ENCODE measurements at places on chromosomes 12 and 14. TPM values are rescaled to one million over a fixed set of nuclear protein-coding genes. Genes with fewer than 3 reads are reported as not detected.

The BMAL2 gene
- 8.0 TPM for total RNA-seq

The GALC gene
- total RNA-seq, result 19.9 TPM

The LRIG3 gene
- total RNA-seq, result 24.5 TPM

The BDKRB1 gene
- total RNA-seq, result not detected

The TGFB3 gene
- 5.5 TPM for total RNA-seq

The SALL2 gene
- total RNA-seq, result 164 TPM

The GDF3 gene
- not detected for total RNA-seq

The EXOC3L4 gene
- not detected for total RNA-seq

DNA sequence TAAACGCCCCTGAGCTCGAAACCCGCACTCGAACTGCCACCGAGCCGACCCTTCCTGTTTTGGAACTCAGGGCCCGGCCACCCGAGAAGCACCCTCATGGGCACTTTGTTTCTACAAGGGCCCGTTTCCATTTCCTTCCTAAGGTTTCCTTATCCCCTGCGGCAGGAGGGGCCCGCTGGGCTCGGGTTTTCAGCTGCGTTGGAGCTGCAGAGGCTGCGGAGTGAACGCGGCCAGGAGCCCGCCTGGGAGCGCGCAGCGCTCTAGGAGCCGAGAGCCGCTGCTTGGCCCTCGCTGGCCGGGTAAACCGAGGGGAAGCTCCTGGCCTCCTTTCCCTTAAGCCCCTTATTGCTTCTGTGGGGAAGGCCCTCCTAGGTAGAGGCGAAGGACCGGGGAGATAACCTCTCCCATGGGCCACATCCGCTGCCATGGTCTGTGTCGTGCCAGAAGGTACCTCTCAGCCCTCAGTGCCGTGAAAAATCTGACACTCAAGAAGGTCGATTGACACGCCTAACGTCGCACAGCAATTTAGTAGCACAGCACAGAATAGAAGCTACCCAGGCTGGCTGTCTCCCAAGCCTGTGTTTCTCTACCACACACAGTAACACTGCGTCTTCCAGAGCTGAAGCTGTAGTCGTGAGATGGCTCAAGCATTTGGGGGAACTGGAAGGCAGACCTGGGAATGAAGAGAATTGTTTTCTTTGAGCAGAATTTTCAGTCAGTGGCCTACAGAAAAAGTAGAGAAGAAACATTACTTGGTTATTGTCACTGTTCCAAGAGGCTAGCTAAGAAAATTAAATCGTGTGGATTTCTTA is 12.9 kb upstream of the CALM1 start:
- peaks cover 14% of the 10 kb centered on the region for H3K4me1 ChIP-seq
- no peak overlapping the region for H3K4me3 ChIP-seq
- H3K27me3 ChIP-seq, result no peaks in the 10 kb centered on the region
- H3K36me3 ChIP-seq, result no peaks in the 10 kb centered on the region
- DNase-seq, result peak; percentile 37
- no peak overlapping the region for H3K27ac ChIP-seq

DNA sequence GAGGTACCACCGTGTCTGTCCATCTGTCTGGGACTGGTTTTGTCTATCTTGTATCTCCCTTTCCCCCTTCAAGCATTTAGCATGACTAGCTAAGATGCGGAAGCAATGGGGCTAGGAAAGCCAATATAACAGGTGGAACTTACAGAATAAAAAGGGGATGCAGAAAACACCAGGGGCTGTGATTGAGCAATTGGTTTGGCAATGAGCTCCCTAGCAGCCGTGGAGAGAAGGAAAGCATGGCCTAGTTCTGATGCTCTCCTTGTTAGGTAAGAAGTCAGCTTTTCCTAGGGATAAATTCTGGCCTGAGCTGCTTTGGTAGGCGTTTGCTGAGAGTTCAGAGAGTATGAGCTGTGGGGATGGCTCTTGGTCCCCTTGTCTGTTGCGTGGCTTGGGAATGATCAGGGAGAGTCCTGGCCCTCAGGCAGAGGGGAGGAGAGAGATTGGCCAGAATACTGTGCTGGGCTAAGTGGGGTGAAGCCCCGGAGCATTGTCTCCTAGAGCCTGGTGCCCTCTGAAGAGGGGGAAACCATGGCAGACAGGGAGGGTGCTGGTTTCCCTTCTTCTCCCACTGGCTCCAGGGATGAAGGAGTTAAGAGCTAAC is 7.1 kb downstream of the SETD1B start:
- no peaks in the 10 kb centered on the region for H3K27me3 ChIP-seq
- peaks cover 6% of the 10 kb centered on the region for H3K36me3 ChIP-seq
- H3K4me3 ChIP-seq, result peak overlapping the region; percentile 85
- no peak for DNase-seq
- no peak overlapping the region for H3K27ac ChIP-seq
- peaks cover 41% of the 10 kb centered on the region for H3K4me1 ChIP-seq

GRCh38 chr14:75068294-75069120 is 934 bp upstream of the ZC2HC1C start:
- H3K4me1 ChIP-seq, result peaks cover 15% of the 10 kb centered on the region
- DNase-seq, result no peak
- no peaks in the 10 kb centered on the region for H3K27me3 ChIP-seq
- H3K36me3 ChIP-seq, result no peaks in the 10 kb centered on the region
- H3K27ac ChIP-seq, result no peak overlapping the region

DNA sequence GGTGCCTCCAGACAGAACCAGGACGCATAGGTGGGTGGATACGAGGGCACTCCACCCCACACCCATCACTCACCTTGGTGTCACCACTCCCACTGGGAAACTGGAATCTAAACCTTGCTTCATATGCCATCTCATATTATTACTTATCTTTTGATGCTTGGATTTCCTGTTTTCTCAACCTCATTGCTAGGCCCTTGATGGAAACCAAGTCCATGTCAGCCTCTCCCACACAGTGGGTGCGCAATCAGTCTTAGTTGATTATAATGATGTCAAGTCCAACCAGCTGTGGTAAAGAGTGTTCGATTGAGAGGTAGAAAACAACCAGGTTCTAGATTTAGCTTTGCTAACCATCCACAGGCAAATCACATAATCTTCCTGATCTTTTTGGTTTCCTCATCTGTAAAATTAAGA is 584 bp upstream of the DDHD1 start:
- peaks cover 26% of the 10 kb centered on the region for H3K4me1 ChIP-seq

- H3K27me3 ChIP-seq, result peaks cover 4% of the 10 kb centered on the region
- H3K4me1 ChIP-seq, result peaks cover 40% of the 10 kb centered on the region
- DNase-seq, result no peak
- no peak overlapping the region for H3K4me3 ChIP-seq
- H3K36me3 ChIP-seq, result no peaks in the 10 kb centered on the region
Measured at GRCh38 chr12:13193505-13194231, 2.9 kb upstream of the EMP1 start.

- H3K4me1 ChIP-seq, result no peaks in the 10 kb centered on the region
- H3K36me3 ChIP-seq, result peaks cover 15% of the 10 kb centered on the region
- no peak overlapping the region for H3K4me3 ChIP-seq
- no peaks in the 10 kb centered on the region for H3K27me3 ChIP-seq
- no peak overlapping the region for H3K27ac ChIP-seq
Measured at GRCh38 chr12:879641-880040, 69.9 kb downstream of the RAD52 start.

GRCh38 chr12:46874642-46875041 is 48.8 kb upstream of the SLC38A4 start:
- peaks cover 4% of the 10 kb centered on the region for H3K27me3 ChIP-seq
- H3K36me3 ChIP-seq, result no peaks in the 10 kb centered on the region
- no peak overlapping the region for H3K27ac ChIP-seq
- DNase-seq, result no peak
- no peak overlapping the region for H3K4me3 ChIP-seq
- H3K4me1 ChIP-seq, result no peaks in the 10 kb centered on the region

DNA sequence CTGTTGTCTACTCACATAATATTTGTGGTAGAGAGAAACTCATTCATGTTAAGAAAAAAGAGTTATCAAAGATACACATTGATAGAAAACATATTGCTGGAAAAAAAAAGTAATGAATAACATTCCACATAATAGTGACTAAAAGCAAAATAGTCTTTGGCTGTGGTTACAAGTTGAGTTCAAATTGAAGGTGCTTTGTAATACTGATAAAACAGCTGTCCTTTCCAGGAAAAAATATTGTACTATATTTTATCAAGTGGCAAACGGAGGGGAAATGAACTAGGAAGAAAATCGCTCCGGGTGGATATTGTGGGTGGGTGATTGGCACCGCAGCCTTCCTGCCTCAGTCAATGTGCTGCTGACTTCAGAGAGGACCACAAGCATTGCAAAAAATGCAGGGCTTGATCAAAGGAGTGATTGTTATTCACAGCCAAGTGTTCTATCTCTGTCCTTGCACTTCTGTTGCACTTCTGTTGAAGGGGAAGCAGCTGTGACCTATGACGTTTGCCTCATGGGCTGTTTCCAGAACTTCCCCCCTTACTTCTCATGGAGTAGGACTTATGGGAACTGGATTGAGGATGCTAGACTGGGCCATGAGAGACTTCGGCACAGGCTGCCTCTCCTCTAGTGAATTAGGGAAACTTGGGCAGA is 114.4 kb downstream of the VRK1 start:
- H3K27ac ChIP-seq, result peak overlapping the region; percentile 7
- no peak for DNase-seq
- H3K36me3 ChIP-seq, result peaks cover 32% of the 10 kb centered on the region

DNA sequence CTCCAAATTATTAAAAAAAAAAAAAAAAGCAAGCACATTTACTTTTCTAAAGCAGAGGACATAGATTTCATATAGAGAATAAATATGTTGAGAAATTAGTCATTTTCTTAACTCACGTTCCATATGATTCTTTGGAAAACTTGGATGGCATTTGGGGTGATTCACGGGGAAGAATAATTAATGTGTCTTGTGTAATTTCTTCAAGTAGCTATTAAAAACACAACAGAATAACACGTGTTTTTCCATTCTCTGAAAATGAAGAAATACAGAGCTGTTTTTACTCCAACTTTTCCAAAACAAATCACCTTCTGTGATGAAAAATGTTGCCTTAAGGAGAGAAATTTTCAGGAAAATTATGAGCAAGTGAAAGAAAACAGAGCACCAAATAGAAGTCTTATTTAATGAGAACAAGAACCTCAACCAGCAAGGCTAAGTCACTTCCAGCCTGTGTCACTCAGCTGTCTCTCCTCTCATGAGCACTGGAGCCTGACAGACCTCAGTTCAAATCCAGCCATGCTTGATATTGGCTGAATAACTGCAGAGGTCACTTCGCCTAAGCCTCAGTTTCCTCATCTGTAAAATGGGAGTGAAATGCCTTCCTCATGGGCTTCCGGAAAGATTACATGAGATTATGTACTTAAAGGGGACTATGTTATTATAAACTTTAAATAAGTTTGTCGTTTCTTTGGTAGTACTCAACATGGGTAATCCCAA is 42.8 kb upstream of the NUAK1 start:
- no peak overlapping the region for H3K27ac ChIP-seq
- H3K27me3 ChIP-seq, result no peaks in the 10 kb centered on the region
- no peak for DNase-seq
- no peak overlapping the region for H3K4me3 ChIP-seq
- peaks cover 32% of the 10 kb centered on the region for H3K4me1 ChIP-seq
- H3K36me3 ChIP-seq, result no peaks in the 10 kb centered on the region

GRCh38 chr14:99728981-99729451 is 44.9 kb downstream of the CYP46A1 start:
- H3K4me1 ChIP-seq, result peaks cover 4% of the 10 kb centered on the region
- H3K4me3 ChIP-seq, result no peak overlapping the region
- H3K27me3 ChIP-seq, result no peaks in the 10 kb centered on the region
- no peak for DNase-seq
- no peaks in the 10 kb centered on the region for H3K36me3 ChIP-seq

- H3K36me3 ChIP-seq, result no peaks in the 10 kb centered on the region
- peaks cover 19% of the 10 kb centered on the region for H3K4me1 ChIP-seq
- no peak overlapping the region for H3K4me3 ChIP-seq
- DNase-seq, result no peak
- no peaks in the 10 kb centered on the region for H3K27me3 ChIP-seq
Measured at GRCh38 chr12:67038486-67038885, 230.7 kb upstream of the CAND1 start.

DNA sequence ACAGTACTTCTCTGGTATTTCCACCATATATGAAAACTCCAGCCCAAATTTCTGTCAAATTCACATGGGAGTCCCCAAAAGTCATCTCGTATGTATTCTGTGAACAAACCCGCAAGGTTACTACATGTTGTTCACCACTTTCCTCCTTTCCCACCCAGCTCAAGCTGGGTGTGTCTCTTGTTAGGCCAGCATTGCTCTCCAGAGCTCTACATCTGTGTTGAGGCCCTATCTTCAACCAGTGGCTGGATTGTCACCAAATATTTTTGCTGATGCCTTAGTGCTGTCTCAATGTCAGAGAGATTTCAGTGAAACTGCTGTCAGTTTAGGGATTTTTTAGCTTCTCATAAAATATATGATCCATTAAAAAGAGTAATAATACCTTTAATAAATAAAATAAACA is 230.9 kb downstream of the BTG1 start:
- no peak for DNase-seq
- H3K36me3 ChIP-seq, result no peaks in the 10 kb centered on the region
- no peak overlapping the region for H3K4me3 ChIP-seq
- no peaks in the 10 kb centered on the region for H3K27me3 ChIP-seq
- H3K27ac ChIP-seq, result no peak overlapping the region
- H3K4me1 ChIP-seq, result peaks cover 14% of the 10 kb centered on the region

GRCh38 chr12:2364631-2365051 is 311.9 kb downstream of the CACNA1C start:
- no peaks in the 10 kb centered on the region for H3K36me3 ChIP-seq
- H3K4me1 ChIP-seq, result peaks cover under 1% of the 10 kb centered on the region
- no peak for DNase-seq
- no peak overlapping the region for H3K4me3 ChIP-seq
- H3K27me3 ChIP-seq, result no peaks in the 10 kb centered on the region

DNA sequence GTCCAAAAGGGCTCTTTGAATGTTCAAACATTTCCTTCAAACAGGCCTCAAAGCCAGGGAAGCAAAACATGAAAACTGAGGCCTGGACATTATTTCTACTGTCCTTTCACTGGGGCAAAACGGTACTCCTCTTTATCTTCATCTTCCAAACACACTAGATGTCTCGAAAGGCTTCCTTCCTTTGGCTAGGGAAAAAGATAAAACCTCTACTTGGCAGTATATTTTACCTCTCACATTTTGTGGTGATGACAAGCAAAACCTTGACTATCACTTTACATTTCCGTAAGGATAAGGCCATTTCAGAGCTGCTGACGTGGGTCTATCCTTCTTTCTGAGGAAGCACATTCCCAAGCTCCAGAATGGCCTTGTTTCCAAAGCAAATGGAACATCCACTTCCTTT is 9.9 kb downstream of the STAB2 start:
- H3K4me3 ChIP-seq, result no peak overlapping the region
- H3K27me3 ChIP-seq, result peaks cover 4% of the 10 kb centered on the region
- no peaks in the 10 kb centered on the region for H3K36me3 ChIP-seq

- no peak overlapping the region for H3K4me3 ChIP-seq
- H3K27me3 ChIP-seq, result peaks cover 18% of the 10 kb centered on the region
- no peaks in the 10 kb centered on the region for H3K4me1 ChIP-seq
- DNase-seq, result no peak
- no peaks in the 10 kb centered on the region for H3K36me3 ChIP-seq
Measured at GRCh38 chr14:70857496-70857890, 48.2 kb upstream of the MAP3K9 start.
